ENCODE measurements at places on chromosomes 12 and 14. TPM values are rescaled to one million over a fixed set of nuclear protein-coding genes. Genes with fewer than 3 reads are reported as not detected.

DNA sequence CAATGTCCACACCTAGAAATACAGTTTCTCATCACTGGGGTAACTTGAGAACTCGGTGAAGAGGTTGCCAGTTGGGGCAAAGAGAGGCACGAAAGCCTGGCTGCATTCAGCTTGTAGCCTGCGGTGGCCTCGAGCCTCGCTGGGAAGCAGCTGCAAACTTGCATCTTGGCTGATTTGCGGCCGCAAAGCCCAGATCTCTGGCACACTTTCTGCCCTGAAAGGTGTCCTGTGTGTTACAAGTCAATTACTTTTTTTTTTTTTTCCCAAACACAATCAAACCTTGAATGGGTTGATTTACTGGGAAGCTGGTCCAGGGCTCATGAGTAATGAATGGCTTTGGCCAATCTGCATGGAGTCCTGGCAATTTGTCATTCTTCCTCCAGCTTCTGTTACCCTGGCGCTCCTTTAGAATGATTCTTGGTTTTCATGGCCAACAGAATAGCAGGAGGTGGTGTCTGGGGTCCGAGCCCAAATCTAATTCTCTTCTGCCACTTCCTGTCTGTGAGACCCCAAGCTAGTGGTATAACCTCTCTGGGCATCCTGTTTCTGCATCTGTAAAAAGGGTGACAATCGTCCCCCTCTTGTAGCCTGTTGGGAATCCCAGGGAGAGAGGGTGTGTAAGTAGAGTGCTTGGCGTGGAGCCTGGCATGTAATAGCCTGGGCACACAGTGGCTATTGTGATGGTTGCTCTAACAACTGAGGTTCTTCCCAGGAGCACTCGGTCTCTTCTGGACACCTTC, 6.7 kb downstream of the BCL7A start:
- DNase-seq, result no peak

- DNase-seq, result no peak
These were observed 1311.5 kb downstream of the TMEM121 start for GRCh38 chr14:106837870-106838269.

GRCh38 chr14:72828604-72829003, 65.3 kb downstream of the DPF3 start:
- no peak for DNase-seq

DNA sequence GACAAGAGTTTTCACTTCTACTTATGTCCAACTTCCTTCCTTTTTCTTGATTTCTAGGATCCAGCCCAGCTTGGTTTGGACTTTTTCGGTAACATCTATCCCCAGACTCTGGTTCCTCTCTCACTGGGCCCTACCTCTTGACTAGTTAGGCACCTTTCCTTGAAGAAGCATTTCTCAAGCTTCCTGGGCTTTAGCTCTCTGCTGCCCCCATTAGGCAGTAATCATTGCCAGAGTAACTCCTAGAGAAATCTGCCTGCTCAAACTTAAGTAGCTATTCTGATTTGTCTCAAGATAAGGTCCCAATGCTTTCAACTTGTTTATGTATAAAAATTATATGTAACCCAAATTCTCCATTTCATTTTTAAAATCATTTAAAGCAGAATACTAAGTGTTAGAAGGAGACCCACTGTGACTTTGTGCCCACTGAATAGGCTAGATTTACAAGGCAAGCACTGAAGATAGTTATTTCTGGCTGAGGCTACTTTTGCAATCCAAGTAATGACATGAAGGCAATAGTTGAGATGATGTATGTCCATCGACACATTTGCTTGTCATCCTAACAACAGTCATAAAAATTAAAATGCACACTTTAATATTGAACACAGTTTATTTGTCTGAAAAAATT, 275.0 kb upstream of the G2E3 start:
- no peak for DNase-seq

DNA sequence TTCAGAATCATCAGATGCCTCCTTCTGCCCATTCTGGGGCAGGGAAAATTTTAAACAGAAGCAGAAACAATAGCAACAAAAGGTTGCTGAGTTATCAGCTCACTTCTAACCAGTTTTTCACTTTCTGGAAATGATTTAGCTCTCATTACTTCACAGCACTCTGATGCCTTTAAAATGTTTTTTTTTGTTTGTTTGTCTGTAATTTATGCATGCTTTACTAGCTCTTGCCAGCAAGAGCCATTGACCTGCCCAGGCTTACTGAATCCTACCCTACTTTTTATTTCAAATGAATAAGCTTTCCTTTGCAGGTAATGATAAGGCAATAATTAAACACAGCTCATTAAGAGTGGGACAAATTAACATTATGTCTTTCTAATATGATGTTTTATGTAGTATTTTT, 466.1 kb upstream of the NOVA1 start:
- DNase-seq, result no peak

DNA sequence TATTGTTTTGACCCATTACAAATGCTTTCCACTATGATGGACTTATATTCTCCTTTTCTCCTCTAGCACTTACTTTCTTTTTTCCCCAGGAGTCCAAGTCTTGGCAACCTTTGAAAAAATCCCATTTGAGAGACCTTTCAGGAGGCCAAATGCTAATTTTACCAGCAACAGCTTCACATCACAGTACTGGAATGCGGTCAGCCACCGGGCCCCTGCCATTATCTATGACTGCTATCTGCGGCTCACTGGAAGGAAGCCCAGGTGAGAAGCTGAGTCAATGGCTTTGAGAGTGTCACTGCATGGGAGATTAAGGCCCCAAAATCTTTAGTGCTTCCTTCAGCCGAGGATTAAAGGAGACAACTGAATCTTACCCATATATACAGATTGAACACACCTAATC, 64.2 kb downstream of the ERGIC2 start:
- DNase-seq, result no peak

DNA sequence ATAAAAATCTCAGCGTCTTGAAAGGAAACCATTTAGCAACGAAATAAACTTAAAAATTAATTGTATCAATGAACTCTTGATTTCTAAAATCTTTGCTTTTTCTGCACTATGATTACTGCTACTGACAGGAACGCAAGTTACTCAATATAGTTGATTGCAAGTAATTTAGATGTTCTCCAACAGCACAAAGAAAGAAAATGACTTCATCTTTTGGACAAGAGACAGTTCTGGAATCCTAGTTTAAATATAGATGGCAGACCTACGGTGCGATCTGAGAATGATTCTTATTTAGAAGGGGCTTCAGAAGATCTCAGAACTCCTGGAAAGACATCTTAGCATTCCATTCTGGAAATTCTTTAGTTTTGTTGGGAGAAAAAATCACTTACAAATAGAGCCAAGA, 1.4 kb upstream of the SUDS3 start:
- no peak for DNase-seq

GRCh38 chr12:70985850-70986249, 65.3 kb upstream of the PTPRR start:
- no peak for DNase-seq

DNA sequence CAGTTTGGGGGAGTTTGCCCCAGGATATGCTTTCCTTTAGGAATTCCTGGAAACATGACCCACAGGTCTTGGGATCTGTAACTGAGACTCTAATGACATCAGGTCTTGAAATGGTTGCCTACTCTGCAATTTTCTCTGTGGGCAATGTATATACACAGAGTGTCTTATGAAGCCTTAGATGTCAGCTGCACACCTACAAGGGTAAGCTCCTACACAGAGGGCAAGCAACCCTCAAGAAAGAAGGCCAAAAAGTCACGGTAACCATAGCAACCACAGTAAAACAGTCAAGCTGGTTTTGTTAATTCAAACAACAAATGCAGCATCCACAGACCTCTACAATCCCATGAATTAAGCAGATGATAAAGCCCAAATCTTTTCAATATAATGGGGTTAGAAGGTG, 293.0 kb downstream of the SSPN start:
- no peak for DNase-seq

NTF3 gene
- not detected for polyA plus RNA-seq

ACSM4 gene
- not detected for polyA plus RNA-seq

AHNAK2 gene
- not detected for polyA plus RNA-seq

RFLNA gene
- polyA plus RNA-seq, result not detected
